NCI-H2171 (cell line): ENCODE measurements at places on chromosomes 6 and 20.

GRCh38 chr20:3670945-3671344, 7.7 kb upstream of the GFRA4 start:
- no peak for DNase-seq

DNA sequence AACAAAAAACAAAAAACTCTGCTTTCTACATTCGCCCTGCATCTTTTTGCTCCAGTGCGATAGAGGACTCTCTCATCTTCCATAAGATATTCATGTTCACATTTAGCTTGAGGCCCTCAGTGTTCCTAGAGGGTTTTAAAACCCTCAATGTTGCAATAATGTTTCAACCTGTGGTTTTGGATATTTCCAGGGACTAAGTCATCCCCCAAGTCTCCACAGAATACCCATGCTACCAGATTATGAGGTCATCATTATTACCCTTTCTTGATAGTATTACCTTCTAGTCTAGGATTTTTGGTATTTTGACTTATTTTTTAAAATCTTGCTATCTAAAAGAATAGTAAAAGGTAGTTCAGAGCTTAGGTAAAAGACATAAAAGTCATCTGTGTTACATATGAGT, 480.5 kb upstream of the ID4 start:
- no peak for DNase-seq

- DNase-seq = no peak
Observed at GRCh38 chr20:1122388-1123315, 4.2 kb downstream of the PSMF1 start.

GRCh38 chr6:25360621-25361020, 81.4 kb downstream of the CARMIL1 start:
- DNase-seq = no peak

GRCh38 chr20:7744411-7744810, 195.8 kb downstream of the HAO1 start:
- no peak for DNase-seq

- no peak for DNase-seq
Observed at GRCh38 chr6:120083186-120083585, 733.6 kb upstream of the MAN1A1 start.

DNA sequence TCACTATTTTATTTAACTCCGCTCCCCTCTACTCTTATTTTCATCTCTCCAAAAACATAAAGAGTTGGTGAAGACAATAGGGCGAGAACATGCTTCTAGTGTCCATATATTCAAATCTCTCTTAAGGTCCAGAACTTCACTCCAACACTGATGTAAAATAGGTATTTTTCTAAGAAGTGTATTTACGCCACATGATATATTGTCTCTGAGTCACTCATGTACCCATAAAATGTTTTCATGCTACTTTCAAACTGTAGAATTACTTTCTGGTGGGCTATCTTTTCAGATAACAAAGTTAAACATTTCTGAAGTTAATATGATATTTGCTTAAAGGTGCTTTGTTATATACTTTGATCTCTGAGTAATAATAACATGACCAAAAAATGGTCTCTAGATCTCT, 124.1 kb upstream of the IFNGR1 start:
- no peak for DNase-seq

DNA sequence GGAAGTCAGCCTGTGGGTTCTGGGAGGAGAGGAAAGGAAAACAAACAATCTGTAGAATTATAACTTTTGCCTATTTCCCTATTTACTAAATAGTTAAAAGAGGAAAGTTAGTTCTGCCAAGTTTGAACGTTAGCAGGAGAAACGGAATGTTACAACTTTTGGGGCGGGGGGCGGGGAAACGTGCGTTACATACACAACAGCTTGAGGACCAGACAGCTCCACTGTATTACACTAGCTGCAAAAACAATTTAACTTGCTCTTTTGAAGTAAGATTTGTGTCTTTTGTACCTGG, 498 bp upstream of the PRDM1 start:
- no peak for DNase-seq

GRCh38 chr6:16740097-16740496, 21.2 kb downstream of the ATXN1 start:
- DNase-seq = no peak

GRCh38 chr20:52683761-52684160, 288.4 kb upstream of the TSHZ2 start:
- DNase-seq = no peak

GRCh38 chr20:46964618-46965455, 70.2 kb downstream of the EYA2 start:
- no peak for DNase-seq

DNA sequence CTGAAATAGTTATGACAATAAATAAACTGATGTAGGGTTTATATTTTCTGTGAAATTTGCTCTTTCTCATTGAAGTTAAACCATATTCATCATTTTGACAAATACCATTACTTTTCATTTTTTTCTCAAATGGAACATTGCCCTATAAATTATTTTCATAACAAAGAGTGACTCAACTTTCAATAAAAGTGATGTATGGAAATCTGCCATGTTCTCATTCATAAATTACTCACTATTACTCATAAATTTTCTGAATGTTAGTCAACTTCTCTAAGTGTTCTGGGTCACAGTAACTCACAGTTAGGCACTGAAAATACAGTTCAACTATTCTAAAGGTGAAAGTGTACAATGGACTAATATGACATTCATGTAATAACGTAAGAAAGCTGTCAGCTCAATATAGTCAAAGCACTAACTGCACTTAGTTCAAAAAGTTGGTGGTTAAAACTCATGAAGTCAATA, 19.0 kb upstream of the STX11 start:
- DNase-seq = no peak

GRCh38 chr6:86780923-86781322, 156.4 kb upstream of the HTR1E start:
- DNase-seq = no peak

GRCh38 chr20:62691487-62691886, 17.1 kb upstream of the NTSR1 start:
- DNase-seq = no peak

DNA sequence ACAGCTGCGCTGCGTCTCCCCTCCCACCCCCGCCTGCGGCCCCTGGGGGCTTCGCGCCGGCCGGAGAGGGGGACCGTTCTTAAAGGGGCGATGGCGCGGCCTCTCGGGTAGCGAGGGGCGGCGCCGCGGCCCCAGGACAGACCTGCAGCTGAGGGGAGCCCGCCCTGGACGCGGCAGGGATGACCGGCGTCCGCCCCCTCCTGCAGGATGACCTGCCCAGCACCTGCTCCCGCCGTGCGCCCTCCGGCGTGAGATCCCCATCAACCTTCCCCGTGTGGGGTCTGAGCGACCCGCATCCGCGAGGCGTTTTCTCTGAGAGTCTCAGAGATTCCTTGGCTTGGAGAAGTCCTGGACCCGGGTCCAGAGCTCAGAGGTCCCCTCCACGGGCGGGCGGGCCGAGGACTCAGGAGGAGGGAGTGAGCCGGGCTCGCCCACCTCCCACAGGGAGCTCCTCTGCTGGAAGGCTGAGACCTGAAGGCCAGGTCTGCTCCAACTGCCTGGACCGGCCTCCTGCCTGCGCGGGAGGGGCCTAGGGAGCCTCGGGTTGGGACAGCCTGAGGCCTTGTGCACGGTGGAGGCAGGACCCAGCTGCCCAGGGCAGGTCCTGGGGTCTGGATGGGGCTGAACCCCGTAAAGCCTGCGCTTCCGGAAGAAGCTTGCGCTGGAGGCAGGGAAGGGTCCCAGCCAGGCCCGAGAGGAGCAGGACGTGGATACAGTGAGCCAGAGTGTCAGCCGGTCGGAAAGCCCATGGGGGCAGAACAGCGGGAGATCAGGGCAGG, 532 bp upstream of the NKAIN4 start:
- no peak for DNase-seq

- peak; percentile 18 for DNase-seq
Observed at GRCh38 chr20:37729909-37730308, 36.1 kb downstream of the CTNNBL1 start.

DNA sequence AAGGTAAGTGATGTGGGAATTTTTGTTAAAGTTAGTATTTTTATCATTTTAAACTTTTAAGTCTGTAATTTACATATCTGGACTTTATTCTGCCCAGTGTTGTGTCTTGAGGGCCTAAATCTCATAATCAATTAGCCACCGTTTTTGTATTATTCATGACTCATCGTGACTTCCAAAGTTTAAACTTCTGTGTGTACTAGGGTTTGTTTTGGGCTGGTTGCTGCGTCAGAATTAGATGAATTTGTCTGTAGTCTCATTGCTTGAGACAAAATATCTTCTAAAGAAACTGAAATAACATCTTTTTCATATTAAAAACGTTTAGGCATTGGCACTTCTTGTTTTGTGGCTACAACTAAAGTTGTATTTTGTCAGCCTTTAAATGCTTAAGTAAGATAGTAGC, 41.3 kb downstream of the CDYL start:
- DNase-seq = no peak

DNA sequence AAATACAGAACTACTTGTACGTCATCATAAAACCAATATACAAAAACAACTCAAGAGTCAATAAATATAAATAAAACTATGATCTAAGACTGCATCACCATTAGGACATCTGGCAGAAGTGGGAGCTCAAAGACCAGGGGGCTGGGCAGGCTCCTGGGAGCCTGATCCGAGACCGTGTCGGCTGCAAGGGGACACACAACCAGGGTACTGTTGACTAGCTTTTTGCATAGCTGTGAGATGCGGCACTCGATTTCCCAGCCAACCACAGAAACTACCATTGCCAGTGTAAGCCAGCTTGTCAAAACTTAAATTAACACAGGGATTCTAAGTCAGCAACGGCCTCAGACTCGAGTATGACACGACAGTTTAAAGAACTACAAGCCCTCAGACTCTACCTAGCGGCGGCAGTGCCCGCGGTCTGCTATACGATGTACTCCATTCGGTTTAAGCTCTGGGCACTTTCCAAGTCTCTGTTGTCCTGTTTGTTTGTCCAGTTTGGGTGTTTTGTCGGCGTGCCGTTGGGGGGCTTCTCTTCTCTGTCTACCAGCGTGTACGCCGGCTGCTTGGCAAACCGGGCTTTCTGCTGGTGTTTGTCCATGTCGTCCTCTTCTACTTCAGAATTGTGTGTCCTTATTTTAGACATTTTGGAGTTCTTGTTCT, 34.6 kb downstream of the JAG1 start:
- DNase-seq = no peak

DNA sequence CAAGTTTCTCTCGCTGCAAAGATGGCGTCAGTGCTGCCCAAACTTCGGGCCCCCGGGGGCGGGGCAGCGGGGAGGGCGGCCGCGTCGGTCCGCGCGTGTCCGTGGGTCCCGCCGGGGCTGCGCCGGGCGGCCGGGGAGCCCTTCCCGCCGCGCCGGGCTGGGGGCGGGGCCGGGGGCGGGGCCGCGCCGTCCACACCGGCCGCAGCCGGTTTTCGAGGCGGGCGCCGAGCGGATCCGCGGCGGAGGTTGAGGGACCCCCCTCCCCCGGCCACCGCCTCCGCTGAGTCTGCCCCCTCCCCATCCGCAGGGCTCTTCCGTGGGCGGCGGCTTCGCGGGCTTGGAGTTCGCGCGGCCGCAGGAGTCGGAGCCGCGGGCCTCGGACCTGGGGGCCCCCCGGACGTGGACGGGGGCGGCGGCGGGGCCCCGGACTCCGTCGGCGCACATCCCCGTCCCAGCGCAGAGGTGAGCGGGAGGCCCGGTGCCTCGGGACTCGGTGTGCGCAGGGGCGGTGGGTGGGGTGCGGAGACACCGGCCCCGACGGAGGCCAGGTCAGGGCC, 572 bp downstream of the SLC2A4RG start:
- DNase-seq = peak; percentile 50

GRCh38 chr6:162864911-162865310, 137.1 kb downstream of the PACRG start:
- no peak for DNase-seq

DNA sequence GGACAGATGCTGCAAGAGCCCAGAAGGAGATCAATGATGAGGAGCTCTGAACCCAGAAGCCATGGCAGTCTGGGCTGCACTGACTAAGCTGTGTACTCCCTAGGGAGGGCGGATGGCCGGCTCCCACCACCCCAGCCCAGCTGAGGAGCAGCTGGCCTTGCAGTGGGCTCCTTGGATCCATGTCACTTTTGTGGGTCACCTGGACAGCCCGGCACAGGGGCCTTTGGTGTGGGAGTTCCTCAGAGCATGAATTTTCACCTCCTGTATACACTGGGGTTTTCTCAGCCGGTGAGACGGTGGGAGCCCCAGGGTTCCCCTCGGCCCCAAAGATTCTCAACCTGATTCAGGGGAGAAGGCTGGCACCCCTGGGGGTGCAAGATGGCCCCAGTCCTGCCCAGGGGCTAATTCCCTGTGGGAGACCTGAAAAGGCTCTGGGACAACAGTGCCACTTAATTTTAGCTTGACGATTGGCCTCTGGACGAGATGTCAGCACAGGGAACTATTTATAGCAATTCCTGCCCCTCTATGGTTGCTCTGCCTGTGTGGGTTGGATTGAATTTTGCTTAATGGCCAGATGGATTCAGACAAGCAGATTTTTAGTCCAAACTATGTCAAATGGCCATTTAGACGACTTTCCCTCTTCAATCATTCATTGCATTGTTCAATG, 121.6 kb upstream of the PMEPA1 start:
- no peak for DNase-seq

GRCh38 chr20:11048739-11049138, 374.9 kb upstream of the JAG1 start:
- DNase-seq = no peak

- DNase-seq = no peak
Observed at GRCh38 chr6:75196081-75196687, 9.7 kb downstream of the COL12A1 start.

DNA sequence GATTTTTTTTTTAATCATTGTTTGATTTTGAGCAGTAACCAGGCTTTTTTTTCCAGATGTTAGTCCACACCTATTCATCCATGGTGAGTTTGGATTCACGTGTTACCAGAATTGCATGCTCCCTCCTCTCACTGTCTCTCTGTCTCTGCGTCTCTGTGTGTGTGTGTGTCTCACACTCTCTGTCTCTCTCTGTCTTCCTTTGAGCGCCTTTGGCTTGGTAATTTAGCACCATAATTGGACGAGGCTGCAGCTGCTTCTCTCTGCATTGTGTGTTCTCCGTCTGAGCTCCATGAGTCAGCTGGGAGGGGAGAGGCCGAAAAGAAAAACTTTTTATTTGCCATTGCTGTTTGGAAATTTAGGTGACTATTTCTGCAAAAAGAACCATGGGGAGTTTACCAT, 3.4 kb downstream of the TFAP2B start:
- no peak for DNase-seq

DNA sequence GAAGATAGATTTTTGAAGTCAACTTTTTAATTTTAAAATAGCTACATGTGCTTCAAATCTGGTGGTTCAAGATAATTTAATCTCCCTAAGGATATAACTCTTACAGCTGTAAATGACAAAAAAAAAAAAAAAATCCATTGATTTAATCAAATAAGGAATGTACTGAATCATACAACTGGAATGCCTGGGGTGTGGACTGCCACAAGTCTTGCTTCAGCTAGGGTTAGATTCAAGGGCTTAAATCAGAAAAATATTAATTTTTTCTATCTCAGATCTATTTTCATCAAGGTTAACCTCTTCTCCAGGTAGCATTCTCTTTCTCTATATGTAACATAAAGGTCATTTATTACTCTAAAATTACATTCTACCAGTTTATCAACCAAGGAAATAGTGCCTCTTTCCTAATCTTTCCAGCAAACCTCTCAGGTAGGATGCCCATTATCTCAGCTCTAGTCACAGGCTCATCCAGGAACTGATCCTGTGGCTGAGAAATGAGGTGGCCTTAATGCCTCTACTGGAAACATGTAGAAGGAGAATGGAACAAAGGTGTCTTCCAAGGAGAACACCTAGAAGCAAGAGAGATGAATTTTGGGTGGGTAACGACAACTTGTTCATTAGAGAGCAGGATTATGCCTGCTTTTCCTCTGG, 466.9 kb downstream of the CBLN4 start:
- DNase-seq = no peak
